ENCODE measurements at places on chromosomes 1 and 21. TPM values are rescaled to one million over a fixed set of nuclear protein-coding genes. Genes with fewer than 3 reads are reported as not detected.
A peak's percentile ranks its signal among the peaks of the same experiment; 100 is the strongest.

DNA sequence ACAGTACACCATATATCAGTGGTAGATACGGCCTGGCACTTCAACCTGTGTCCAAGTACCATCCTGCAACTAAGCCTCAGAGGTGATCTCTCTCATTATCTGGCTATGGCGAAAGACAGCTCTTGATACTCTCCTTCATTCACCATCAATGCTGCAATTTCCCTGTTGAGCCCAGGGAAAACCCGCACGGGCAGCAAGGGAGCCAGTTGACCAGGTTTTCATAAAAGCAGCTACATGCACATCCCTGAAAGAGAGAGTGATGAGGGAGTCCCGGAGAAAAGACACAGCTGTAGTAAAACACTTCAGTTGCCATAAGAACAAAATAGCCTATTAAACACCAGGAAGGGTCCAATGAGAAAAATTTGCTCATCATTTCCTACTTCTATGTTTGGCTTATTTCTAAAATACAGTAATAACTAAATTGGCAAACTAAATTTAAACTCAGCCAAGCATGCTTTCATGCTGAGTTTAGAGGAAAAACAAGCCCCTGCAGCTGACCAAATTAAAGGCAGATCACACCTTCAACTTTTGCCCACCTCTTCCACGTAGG lies 68.3 kb downstream of the CAPZB start:
- DNase-seq = no peak

DNA sequence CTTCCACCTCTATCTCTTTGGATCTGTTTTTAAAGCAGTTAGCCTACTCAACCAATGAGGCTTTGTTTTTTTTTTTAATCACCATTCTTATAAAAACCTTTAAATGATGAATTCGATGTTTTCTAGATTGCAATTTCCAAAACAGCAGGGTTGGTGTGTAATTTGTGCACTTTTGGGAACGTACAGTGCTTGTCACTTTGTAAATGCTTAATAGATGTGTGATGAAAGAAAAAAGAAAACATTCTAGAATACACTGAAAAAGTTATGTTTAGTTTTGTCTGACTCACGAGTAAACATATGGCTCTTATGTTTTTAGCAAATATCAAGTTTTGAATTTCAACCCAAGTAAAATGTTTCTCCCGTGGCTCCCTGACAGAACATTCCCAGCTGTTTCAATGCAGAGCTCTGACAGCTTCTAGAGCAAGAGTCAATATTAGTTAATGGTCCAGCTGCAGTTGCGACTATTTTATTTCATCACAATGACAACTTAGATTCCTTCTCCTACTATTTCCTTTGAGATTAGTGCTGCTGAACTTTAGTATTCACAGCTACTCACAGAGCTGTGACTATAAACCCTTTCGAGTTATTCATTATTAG lies 362.5 kb upstream of the ADAMTS5 start:
- no peak for DNase-seq

ATP1A4 gene
- not detected for total RNA-seq

GRCh38 chr21:19508844-19509243 lies 1105.3 kb upstream of the TMPRSS15 start:
- DNase-seq = no peak

NTNG1 gene
- total RNA-seq = not detected

CHML gene
- 3.8 TPM for total RNA-seq

- no peak for DNase-seq
Observed at GRCh38 chr1:236868625-236869467, 73.8 kb downstream of the MTR start.

DNA sequence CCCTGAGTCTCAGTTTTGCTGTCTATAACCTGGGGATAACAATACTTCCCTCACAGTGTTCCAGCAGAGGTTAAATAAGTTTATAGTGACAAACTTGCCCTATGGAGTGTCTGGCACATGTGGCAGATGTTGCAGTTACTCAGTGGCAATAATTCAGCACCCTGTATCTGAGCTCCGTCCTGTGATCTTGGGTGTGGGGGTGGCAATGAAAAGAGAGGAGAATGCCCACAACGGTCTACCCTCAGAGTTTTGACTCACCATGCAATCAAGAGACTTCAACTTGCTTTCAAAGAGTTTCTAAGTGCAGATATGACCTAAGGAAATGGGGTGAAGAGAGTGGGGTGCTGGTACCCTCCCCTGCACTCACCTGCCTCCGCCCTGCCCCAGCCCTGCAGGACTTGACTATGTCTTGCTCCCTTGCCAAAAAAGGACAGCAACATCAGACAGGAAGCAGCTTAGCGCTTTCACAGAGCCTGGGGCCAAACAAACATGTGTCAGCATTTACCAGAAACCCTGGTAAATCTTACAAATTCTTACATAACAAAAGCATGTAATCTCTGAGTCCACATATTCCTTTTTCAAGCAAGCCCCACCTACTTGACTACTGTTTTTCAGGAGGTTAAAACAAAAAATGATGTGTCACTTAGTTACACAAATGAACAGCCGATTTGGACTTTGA lies 185.1 kb upstream of the CAMK1G start:
- DNase-seq = peak; percentile 53

- no peak for DNase-seq
Observed at GRCh38 chr1:67815303-67816094, 17.8 kb downstream of the GNG12 start.

TNFSF4 gene
- total RNA-seq = 0.56 TPM

LELP1 gene
- total RNA-seq = not detected

GRCh38 chr1:167671727-167672511 lies 41.9 kb downstream of the RCSD1 start:
- no peak for DNase-seq

HRNR gene
- not detected for total RNA-seq

DNA sequence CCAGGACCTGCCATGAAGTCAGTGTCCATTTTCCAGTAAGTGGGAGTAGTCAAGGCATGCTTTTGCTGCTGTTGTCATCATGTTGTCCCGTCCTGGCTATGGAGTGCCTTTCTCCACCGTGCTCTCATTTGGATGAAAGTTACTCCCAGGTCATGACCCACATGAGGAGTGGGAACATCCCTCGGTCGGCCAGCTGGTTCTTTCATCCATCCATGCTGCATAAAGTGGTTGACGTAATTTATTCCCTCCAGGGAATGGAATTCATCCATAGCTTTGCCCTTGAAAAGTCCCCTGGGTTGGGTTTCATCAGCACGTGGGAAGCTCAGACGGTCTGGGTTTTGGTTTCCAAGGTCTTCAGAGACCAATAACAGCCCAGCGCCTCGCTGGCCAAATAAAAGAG lies 11.6 kb downstream of the PLA2G2A start:
- DNase-seq = no peak

DNA sequence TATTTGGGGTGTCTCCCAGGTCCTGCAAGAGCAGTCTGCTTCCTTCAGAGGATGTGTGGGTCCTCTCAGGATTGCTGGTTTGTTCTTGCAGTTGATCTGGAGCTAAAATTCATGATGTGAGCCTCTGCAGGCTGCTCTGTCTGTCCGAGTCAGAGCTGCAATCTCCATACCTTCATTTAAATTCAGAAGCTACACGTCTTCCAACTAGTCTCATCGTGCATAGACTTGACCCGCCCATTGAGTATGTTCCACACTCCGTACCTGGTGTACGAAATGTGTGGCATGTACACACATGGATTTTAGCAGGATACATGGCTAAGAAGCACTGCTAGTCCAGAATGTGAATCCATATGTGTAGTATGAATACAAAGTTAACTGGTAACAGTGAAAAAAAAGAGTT lies 25.0 kb upstream of the RGS2 start:
- no peak for DNase-seq

DNA sequence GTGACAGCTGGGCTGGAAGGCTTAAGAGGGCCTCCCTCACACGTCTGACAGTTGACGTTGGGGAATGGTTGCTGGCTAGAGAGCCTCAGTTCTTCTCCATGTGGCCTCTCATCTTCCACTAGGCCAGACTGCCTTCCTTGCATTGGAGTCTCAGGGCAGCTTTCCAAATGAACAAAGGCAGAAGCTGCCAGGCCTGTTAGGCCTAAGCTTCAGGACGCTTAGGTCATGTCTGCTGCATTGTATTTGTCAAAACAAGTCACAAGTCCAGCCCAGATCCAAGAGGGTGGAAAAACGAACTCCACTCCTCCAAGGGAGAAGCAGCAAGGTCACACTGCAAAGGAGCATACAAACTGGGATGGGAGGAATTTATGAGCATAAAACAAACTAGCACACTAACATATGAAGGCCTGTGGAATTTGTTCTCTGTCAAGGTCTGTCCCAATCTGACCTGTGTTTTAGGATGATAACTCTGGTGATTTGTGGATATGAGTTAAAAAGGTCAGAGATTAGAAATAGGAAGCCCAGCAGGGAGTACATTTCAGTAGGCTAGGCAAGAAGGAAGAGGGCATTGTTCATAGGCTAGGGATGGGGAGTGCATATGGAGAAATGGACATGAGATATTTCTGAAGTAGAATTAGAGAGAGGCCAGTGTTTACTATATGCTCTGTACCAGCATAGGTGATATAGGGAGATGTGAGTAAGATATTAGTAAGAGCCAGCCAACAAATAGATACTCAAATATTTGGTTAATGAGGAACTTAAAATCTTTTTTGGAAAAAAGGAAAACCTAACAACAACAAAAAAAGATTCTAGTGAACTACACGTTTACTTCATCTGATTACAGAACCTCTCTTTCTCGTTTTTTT lies 29.1 kb upstream of the CNN3 start:
- peak; percentile 54 for DNase-seq

DNA sequence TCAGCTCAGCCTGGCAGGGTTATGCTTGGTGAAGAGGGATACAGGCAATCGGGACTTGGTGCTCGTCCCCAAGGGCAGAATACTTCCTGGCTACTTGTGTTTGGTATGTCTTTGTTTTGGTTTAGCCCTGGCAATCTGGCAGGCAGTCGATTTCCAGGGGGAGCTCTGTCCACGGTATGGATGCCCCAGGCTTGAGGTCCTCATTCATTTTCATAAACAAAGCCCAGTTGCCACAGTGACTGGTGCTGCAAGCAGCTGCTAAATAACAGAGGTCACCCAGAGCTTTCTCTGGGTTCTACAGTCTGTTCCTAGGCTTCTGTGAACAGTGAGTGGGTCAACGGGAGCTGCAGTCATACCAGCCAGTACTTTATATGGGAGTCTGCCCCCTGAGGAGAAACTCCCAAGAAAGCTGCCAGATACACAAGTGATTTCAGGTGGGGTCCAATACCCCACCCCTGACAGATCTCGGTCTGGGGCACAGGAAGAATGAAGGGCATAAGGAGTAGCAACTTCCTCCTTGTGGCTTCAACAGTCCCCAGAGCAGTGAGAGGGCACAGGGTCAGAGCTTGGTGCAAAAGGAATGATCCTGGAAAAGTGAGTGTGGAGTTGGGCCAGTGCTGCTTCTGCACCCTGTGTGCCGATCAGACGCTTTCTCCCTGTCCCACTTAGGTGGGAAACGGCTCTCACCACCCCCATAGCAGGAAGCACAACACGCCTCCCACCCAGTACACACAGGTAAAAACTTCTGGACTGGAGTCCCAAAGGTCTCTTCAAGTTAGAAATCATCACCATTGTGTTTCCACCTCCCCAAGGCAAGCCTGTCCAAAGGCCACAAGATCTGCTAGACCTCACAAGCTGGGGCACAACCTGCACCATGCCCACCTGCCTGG lies 55.5 kb downstream of the TGFBR3 start:
- DNase-seq = peak; percentile 66

PTCH2 gene
- total RNA-seq = 0.30 TPM

Data from right lobe of liver (tissue), 6 donors.